ENCODE measurements at places on chromosomes 7 and 10.

DNA sequence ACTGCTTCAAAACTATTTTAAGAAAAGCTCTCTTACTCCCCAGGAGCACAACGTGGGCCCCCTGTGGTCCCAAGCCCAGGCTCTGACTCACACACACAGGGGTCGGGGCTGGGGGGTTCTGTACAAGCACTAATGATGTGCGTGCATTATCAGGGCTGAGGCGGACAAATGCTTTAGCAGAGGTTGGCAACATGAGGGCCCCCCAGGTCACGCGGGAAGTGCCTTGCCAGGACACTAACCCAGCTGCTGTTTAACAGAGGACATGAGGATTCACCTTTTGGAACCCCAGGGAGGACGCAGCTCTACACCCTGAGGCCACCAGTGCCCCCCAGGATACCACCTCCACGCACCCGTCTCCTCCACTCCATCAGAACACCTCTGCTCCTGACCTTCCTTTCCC is 342.8 kb downstream of the DNAJB6 start:
- no peak for DNase-seq

DNA sequence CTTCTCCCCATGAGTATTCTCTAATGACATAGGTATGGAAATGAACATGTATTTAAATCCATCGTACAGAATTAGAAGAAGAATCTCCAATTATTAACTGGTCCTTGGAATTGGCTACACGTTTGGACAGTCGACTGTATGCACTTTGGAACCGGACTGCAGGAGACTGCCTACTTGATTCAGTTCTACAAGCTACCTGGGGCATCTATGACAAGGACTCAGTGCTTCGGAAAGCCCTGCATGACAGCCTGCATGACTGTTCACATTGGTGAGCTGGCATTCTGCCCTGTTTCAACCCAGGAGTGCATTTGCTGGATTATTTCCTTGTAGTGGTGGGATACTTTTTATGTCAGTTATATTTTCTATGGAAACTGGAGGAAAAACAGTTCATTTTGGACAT is 32.2 kb downstream of the ZRANB1 start:
- DNase-seq, result no peak

- no peak for DNase-seq
Measured at GRCh38 chr7:31720366-31720765, 33.4 kb downstream of the PPP1R17 start.

- no peak for DNase-seq
Measured at GRCh38 chr7:123754271-123754871, 5.6 kb upstream of the WASL start.

DNA sequence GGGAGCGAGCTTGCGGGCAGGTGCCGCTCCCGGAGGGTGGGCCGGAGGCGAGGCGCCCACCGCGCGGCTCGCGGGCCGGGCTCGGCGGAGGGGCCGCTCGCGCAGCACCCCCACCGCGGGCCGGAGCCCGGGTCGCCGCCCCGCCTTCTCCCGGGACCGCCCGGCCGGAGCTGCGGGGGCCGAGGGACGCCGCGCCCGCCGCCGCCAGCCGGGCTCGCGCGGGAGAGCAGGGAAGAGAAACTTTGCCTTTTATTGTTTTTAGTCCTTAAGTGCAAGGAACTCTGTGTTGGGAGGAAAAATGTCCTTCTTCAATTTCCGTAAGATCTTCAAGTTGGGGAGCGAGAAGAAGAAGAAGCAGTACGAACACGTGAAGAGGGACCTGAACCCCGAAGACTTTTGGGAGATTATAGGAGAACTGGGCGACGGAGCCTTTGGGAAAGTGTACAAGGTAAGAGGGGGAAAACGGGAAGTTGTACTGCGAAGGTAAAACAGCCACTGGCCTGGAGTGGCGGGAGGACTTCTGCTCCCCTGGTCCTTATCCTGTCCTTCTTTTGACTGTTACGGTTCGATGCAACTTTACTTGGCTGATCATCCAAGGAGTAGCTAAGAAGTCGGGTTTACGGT is 620 bp downstream of the SLK start:
- DNase-seq, result no peak

DNA sequence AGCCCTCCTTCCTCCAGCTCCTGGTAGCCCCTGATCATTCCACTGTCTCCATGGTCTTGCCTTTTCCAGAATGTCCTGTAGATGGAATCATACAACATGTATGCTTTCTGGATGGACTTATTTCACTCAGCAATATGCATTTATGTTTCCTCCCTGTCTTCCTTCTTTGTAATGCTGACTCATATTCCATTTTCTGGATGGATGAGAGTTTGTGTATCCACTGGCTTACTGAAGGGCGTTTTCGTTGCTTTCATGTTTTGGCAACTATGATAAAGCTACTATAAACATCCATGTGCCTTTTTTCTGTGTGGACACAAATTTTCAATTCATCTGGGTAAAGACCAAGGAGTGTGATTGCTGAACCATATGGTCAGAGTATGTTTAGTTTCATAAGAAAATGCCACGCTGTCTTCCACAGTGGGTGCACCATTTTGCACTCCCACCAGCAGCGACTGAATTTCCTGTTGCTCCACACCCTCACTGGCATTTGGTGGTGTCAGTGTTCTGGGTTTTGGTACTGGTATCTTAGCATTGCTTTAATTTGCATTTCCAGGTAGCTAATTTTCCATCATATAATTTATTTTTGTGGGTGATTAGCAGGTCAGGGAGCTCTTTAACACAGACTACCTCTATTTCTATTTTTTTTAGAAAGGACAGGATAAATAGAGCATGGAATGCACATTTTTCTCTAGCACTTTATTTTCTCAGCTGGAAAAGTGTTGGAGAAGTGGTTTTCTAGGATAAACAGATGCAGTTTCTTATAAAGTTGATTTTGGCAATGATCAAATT is 252.2 kb downstream of the WDR37 start:
- DNase-seq, result no peak

- DNase-seq, result no peak
Measured at GRCh38 chr7:141738592-141739013, 445 bp downstream of the SSBP1 start.
